ENCODE measurements at places on chromosomes 6 and 20.

- no peak for DNase-seq
Measured at GRCh38 chr6:105226598-105227294, 46.9 kb upstream of the POPDC3 start.

DNA sequence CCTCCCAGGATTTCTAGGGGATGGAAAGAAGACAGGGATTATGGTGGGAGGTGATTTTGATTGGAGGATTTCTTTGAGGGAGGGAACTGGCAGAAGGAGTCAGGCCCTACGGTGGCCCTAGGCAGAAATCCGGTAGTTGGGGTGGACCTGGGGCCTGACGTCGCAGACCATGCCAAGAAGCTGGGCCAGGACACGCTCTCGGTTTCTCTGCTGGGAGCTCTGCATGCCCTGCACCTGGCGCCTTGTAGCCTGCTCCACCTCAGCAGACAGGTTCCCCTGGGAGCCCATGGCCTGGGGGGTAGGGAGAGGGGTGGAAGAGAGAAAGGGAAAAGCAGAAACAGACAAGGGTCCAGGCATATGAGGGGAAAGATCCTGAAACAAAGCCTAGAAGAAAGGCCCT is 1.1 kb downstream of the ATP6V1G2 start:
- no peak for DNase-seq

DNA sequence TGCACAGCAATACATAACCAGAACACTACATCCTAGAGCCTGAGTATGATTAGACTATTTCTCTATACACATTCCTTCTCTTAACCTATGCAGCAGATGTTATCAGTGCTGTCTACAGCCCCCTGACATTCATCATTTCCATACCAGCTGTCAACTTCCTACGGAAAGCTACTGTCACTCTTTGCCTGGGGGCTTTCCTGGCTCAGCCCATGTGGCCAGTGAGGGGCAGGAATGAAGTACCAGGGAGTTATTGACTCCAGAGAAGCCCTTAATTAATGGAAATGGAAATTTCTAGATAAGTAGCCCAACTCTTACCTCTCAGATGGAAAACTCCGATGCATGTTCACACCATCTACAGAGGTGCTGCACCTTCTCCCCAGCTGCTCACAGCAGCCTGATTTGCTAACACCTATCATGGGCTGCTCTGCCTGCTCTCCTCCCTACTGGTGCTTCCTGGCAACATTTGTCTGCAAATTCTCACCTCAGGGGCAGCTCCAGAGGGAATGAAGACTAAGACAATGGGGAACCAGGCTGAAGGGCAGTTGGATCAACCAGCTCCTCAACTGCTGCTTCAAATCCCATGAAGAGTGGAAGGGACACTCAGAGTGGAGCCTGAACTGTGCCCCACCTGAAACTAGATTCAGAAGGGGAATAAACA is 59.6 kb downstream of the LINC00237 start:
- DNase-seq = no peak

DNA sequence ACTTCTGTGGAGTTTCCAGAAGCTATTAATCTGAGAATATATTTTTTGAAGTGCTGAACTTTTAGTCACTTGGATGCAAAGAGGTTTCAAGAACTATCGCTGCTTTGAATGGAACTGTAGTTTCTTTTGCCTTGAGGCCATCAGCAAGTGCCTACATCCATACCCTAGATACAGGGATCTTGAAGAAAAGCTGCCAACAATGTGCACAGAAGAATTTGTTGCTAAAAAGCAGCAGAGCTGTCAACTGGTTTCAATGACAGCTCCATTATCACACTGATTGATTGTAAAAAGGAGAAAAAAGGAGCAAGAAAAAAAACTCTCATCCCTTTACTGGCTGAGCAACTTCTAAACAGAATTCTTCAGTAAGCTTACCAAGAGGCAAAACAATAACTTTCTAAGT is 251.0 kb upstream of the NRSN1 start:
- no peak for DNase-seq

- DNase-seq = no peak
Measured at GRCh38 chr6:155364844-155365437, 50.7 kb upstream of the TFB1M start.

DNA sequence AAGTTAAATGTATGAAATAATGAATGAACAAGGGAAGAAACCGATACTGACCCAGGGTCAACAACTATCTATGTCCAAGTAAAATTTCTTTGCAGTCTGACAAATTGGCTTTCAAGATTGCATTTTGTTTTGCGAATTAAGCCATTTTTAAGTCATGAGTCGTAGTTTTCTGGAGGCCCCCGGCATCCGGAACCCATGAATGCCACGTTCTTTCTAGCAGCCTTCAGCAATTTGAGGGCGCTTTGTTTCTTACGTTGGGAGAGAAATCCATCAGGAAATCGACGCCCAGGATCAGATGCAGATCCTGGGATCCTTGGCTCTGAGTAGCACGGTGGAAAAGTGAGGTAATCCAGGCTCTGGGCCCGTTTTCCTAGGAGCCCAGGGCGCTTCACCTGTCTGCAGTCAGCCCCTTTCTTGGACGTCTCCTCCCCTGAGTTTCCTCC is 309 bp upstream of the ABRACL start:
- no peak for DNase-seq

Data from SW480 (cell line).